Breast epithelium (tissue), 4 donors: ENCODE measurements at places on chromosomes 11 and 22. TPM values are rescaled to one million over a fixed set of nuclear protein-coding genes. Genes with fewer than 3 reads are reported as not detected.

DNA sequence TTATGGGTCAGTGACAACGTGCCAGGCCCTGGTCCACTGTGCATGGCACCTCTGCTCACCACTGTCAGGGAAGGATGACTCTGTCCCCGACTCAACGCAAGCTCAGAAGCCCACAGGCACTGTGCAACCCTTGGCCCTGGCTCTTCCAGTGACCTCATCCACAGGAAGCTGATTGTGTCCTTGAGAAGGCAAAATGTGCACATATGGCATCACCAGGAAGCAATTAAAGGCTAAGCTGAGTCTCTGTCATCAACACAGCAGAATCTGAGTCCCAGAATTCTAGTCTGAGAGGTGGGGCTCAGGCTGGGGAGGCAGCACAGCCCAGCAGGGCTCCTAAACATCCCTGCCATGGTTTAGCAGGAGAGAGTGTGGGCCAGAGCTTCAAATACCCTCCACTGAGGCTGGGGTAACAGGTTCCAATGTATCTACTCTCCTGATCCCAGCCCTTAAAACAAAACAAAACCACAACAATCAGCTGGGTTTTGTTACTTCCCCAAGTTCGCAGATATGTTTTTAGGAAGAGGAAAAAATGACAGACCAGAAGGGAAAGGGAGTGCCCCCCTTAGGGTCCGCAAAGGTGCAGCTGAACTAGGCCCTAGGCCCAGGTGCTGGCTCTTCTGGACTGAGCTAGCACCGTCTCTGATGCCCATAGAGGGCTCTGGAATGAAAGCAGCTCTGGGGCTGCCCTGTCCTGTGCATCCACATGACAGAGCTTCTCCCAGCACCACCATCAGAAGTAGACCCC is 33.5 kb upstream of the GNAZ start:
- no peaks in the 10 kb centered on the region for H3K4me1 ChIP-seq
- no peak overlapping the region for H3K4me3 ChIP-seq
- no peak for DNase-seq
- no peaks in the 10 kb centered on the region for H3K27me3 ChIP-seq
- H3K36me3 ChIP-seq: no peaks in the 10 kb centered on the region

DNA sequence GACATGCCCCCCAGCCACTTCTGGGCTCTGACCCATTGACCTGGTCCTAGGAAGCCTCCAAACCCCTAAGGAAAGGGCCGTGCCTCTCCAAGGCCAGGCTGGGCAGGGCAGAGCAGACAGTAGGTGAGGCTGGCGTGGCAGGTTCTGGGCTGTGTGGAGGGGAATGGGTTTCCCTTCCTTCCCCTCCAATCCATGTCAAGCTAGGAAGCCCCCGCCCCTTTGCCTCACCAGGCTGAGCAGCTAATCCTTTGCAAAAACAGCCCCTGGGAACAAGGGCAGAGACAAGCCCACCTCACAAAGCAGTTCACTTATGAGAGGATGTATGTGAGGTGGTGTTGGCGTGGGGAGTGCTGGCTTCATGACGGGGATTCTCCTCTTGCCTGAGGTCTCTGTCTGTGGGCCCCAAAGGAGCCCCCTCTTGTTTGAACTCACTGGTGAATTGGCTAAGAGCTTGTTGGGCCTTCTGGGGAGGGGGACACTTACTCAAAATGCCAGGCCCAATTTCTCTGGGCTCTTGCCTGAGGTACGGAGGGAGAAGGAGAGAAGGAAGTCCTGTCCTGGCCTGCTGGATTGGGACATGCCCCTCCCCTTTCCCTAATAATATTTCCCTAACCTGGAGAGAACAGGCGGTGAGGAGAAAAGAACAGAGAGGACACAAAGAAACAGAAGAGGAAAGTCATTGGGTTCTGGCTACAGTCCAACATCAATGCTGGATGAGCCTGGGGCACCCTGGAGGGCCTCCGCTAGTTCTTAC is 1.6 kb upstream of the TRIM29 start:
- DNase-seq: no peak
- H3K4me3 ChIP-seq: no peak overlapping the region
- no peaks in the 10 kb centered on the region for H3K4me1 ChIP-seq
- no peak overlapping the region for H3K27ac ChIP-seq
- peaks cover 1% of the 10 kb centered on the region for H3K27me3 ChIP-seq

- no peak overlapping the region for H3K4me3 ChIP-seq
- DNase-seq: no peak
- no peaks in the 10 kb centered on the region for H3K36me3 ChIP-seq
- no peaks in the 10 kb centered on the region for H3K27me3 ChIP-seq
- H3K27ac ChIP-seq: no peak overlapping the region
- no peaks in the 10 kb centered on the region for H3K4me1 ChIP-seq
Observed at GRCh38 chr22:33757802-33758483, 162.3 kb downstream of the LARGE1 start.

DNA sequence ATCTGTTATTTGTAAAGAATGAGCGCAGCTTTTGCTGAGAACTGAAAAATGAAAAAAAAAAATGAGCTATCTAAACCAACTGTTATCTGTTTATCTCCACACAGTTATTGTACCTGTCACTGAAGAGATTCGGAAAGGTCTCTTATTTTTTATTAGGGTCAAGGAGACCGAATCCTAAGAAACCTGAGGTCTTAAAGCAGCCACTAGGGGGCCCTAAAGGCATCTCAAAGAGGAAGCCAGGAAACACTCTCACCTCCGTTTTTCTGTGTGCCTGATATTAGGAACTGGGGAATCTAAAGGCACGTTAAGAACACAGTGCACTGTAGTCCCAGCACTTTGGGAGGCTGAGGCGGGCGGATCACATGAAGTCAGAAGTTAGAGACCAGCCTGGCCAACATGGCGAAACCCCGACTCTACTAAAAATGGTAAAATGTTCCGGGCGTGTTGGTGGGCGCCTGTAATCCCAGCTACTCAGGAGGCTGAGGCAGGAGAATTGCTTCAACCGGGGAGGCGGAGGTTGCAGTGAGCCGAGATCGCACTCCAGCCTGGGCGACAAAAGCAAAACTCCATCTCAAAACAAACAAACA is 3.5 kb upstream of the LARGE1 start:
- no peaks in the 10 kb centered on the region for H3K36me3 ChIP-seq
- no peak overlapping the region for H3K4me3 ChIP-seq
- H3K27me3 ChIP-seq: no peaks in the 10 kb centered on the region
- H3K4me1 ChIP-seq: peaks cover 11% of the 10 kb centered on the region

- peak overlapping the region; percentile 65 for H3K4me3 ChIP-seq
- no peaks in the 10 kb centered on the region for H3K36me3 ChIP-seq
- no peak for DNase-seq
- no peaks in the 10 kb centered on the region for H3K27me3 ChIP-seq
- no peaks in the 10 kb centered on the region for H3K4me1 ChIP-seq
- peak overlapping the region; percentile 95 for H3K27ac ChIP-seq
Observed at GRCh38 chr11:93542811-93543229, 371 bp downstream of the SMCO4 start.

- no peaks in the 10 kb centered on the region for H3K27me3 ChIP-seq
- no peak overlapping the region for H3K4me3 ChIP-seq
- H3K27ac ChIP-seq: no peak overlapping the region
Observed at GRCh38 chr11:14112721-14113120, 150.2 kb downstream of the SPON1 start.

GRCh38 chr11:129447654-129448239 is 72.1 kb downstream of the BARX2 start:
- no peak overlapping the region for H3K27ac ChIP-seq
- DNase-seq: no peak
- H3K36me3 ChIP-seq: no peaks in the 10 kb centered on the region
- no peak overlapping the region for H3K4me3 ChIP-seq
- H3K4me1 ChIP-seq: no peaks in the 10 kb centered on the region
- no peaks in the 10 kb centered on the region for H3K27me3 ChIP-seq

DNA sequence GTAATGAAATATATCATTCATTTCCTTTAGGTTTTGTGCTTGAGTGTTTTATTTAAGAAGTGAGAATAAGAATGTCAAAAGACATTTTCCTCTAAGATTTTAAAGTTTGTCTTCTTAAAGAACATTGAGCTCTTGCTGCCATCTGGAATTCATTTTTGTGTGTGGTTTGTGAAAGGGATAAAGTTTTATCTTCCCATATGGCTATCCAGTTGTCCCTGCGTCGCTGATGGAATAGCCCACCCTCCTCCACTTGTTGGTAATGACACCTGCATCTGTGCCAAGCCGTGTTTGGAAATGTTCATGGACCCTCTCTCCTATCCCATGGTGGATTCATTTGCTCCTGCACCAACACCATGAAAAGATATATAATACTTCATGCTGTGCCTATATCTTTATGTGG is 901.5 kb downstream of the BRD1 start:
- H3K27ac ChIP-seq: no peak overlapping the region
- no peak for DNase-seq
- no peaks in the 10 kb centered on the region for H3K4me1 ChIP-seq
- H3K36me3 ChIP-seq: no peaks in the 10 kb centered on the region
- no peak overlapping the region for H3K4me3 ChIP-seq
- peaks cover 23% of the 10 kb centered on the region for H3K27me3 ChIP-seq

DNA sequence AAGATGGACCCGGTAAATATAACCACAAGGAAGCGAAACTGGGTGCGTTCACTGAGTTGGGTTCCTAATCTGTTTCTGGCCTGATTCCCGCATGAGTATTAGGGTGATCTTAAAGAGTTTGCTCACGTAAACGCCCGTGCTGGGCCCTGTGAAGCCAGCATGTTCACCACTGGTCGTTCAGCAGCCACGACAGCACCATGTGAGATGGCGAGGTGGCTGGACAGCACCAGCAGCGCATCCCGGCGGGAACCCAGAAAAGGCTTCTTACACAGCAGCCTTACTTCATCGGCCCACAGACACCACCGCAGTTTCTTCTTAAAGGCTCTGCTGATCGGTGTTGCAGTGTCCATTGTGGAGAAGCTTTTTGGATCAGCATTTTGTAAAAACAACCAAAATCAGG is 74.4 kb downstream of the NCAPD3 start:
- no peak overlapping the region for H3K4me3 ChIP-seq
- no peaks in the 10 kb centered on the region for H3K36me3 ChIP-seq
- no peaks in the 10 kb centered on the region for H3K4me1 ChIP-seq

GRCh38 chr11:20459865-20460264 is 72.3 kb downstream of the PRMT3 start:
- no peak for DNase-seq
- H3K36me3 ChIP-seq: no peaks in the 10 kb centered on the region
- H3K4me3 ChIP-seq: no peak overlapping the region
- H3K27me3 ChIP-seq: no peaks in the 10 kb centered on the region
- H3K27ac ChIP-seq: no peak overlapping the region

The OR5B21 gene
- not detected for total RNA-seq

The MYBPC3 gene
- under 0.01 TPM for total RNA-seq

The TSSK2 gene
- not detected for total RNA-seq

The ART1 gene
- total RNA-seq: not detected

The ZNF195 gene
- total RNA-seq: 31.5 TPM

The BDNF gene
- total RNA-seq: not detected

The ZDHHC8 gene
- total RNA-seq: 10.2 TPM

The SCGB2A2 gene
- total RNA-seq: 2,173 TPM
